ENCODE measurements at places on chromosomes 16 and 17. TPM values are rescaled to one million over a fixed set of nuclear protein-coding genes. Genes with fewer than 3 reads are reported as not detected.

DNA sequence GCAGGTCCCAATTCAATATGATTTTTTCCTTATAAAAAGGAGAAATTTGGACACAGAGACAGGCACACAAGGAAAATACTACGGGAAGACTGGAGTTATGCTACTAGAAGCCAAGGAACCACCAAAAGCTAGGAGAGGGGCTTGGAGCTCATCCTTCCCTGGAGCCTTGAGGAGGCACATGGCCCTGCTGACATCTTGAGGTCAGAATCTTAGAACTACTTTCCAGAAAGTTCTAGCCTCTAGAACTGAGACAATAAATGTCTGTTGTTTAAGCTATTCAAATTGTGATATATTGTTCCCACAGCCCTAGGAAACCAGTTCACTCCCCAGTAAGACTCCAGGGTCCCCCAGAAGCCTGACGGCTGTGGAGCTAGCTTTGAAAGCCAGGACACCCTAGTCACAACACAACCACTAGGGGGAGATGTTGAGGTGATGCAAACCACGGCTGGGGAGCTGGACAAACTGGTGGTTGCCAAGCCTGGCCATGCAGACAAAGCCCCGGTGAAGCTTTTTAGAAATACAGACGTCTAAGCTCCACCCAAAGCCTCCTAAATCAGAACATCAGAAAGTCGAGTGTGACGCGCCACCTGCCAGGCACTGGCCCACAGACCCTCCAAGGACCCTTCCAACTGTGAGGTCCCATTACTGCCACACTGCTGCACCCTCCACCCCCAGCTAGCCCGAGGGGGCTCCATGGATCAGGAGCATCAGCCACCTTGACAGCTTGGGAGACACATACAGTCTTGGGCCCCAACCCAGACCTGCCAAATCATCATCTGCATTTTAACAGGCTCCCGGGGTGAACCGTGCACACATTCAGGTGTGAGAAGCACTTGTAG, 106.4 kb downstream of the SLC39A11 start:
- no peak overlapping the region for H3K4me3 ChIP-seq
- no peaks in the 10 kb centered on the region for H3K27me3 ChIP-seq
- H3K36me3 ChIP-seq: no peaks in the 10 kb centered on the region
- H3K27ac ChIP-seq: no peak overlapping the region
- H3K4me1 ChIP-seq: no peaks in the 10 kb centered on the region

CCL1 gene
- total RNA-seq: not detected

- H3K36me3 ChIP-seq: no peaks in the 10 kb centered on the region
- DNase-seq: no peak
- no peaks in the 10 kb centered on the region for H3K27me3 ChIP-seq
- no peak overlapping the region for H3K27ac ChIP-seq
Measured at GRCh38 chr16:13873835-13874438, 46.0 kb upstream of the ERCC4 start.

VAT1L gene
- total RNA-seq: 12.6 TPM

SLC9A5 gene
- total RNA-seq: 13.5 TPM

- H3K27me3 ChIP-seq: no peaks in the 10 kb centered on the region
- H3K36me3 ChIP-seq: no peaks in the 10 kb centered on the region
- H3K27ac ChIP-seq: no peak overlapping the region
- H3K4me1 ChIP-seq: no peaks in the 10 kb centered on the region
- DNase-seq: no peak
Measured at GRCh38 chr17:55680686-55681341, 41.9 kb downstream of the TMEM100 start.

KRTAP4-1 gene
- not detected for total RNA-seq

FNDC8 gene
- not detected for total RNA-seq

DNA sequence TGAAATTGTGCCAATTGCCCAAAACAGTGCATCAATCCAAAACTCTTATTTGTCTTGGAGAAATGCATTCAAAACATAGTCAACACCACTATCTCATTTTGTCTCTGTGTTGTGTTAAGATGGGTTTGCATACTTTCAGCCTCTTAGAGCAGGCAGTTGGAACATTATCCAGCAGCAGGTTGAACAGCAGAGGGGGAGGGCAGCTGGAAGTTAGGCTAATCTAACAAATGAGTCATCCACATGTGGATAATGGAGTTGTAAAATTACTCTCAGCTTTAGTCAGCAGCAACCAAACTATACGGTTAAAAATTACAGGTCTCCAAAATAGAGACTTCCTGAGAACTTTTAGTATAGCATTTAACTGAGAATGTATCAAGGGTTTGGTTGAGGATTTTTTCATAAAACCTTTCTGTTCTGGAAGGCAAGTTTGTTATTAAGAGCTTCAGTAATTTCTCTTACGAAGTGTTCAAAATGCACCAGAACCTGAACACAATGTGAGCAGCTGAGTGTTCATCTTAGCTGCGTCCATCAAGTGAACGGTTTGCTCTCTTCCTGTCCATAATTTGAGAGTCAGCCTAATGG, 46.3 kb downstream of the PRKCA start:
- no peak overlapping the region for H3K27ac ChIP-seq
- DNase-seq: no peak
- H3K36me3 ChIP-seq: no peaks in the 10 kb centered on the region
- H3K27me3 ChIP-seq: no peaks in the 10 kb centered on the region
- H3K4me3 ChIP-seq: no peak overlapping the region

DNA sequence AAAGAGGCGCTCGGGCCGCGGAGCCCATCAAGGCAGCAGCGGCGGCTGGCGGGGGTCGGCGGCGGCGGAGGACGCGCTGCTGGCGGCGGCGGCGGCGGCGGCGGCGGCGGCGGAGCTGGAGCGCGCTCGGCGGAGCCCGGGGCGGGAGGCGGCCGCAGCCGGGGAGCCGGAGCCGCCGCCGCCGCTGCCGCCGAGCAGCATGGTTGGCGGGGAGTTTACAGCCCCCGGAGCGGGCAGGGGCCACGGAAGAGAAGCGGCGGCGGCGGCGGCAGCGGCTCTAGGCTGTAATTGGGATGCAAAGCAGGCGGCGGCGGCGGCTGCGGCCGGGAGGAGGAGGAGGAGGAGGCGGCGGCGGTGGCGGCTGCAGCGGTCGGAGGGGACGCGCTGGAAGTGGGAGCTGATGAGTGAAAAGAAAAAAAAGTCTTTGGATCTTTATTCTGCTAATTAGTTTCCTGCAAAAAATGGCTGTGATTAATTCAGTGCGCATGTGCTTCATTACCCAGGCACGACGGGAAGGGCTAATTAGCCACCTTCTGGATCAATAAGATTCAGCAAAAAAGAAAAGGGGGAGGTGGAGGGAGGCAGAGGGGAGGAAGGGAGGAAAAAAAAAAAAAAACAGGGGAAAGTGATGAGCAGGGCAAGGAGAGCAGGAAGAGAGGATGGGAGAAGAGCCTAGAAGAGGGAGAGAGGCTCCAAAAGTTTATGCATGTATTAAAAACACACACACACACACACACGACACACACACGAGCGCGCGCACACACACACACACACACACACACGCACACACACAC, 10.9 kb upstream of the ZFHX3 start:
- H3K4me1 ChIP-seq: peaks cover 22% of the 10 kb centered on the region
- H3K36me3 ChIP-seq: no peaks in the 10 kb centered on the region
- H3K4me3 ChIP-seq: peak overlapping the region; percentile 85
- no peak for DNase-seq

SYCE1L gene
- not detected for total RNA-seq

DCUN1D3 gene
- 9.8 TPM for total RNA-seq

DNA sequence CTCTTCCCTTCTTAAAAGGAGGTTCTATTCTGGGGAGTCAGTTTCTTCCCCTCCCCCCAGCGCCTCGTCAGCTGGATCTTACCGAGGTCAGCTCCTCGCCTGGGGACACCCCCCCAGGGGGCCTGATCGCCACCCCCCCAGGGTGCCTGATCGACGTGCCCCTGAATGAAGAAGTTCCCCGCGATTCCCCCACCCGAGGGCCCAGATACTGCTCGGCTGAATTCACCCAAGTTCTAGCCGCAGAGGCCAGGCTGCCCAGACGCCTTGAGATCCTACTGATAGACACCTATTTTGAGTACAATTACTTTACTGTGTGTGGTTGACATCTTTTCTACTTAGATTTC, 1.4 kb downstream of the RAB11FIP3 start:
- no peaks in the 10 kb centered on the region for H3K27me3 ChIP-seq
- no peaks in the 10 kb centered on the region for H3K4me1 ChIP-seq
- H3K4me3 ChIP-seq: peak overlapping the region; percentile 81
- no peak overlapping the region for H3K27ac ChIP-seq
- no peaks in the 10 kb centered on the region for H3K36me3 ChIP-seq

- no peak overlapping the region for H3K4me3 ChIP-seq
- H3K4me1 ChIP-seq: no peaks in the 10 kb centered on the region
- no peak overlapping the region for H3K27ac ChIP-seq
- no peak for DNase-seq
Measured at GRCh38 chr17:66032082-66032712, 159.7 kb downstream of the CEP112 start.
